SJSA1 (cell line): ENCODE measurements at places on chromosomes 5 and 9. TPM values are rescaled to one million over a fixed set of nuclear protein-coding genes. Genes with fewer than 3 reads are reported as not detected.
A peak's percentile ranks its signal among the peaks of the same experiment; 100 is the strongest.

Gene IGFBPL1
- total RNA-seq = 1.7 and 9.1 TPM in 2 replicates

Gene FBXL7
- total RNA-seq = 10.4 and 14.6 TPM in 2 replicates

Gene S1PR3
- 12.5 and 25.8 TPM in 2 replicates for total RNA-seq

Gene FAM200C
- 5.0 and 5.5 TPM in 2 replicates for total RNA-seq

Gene AJM1
- total RNA-seq = 0.11 and 0.16 TPM in 2 replicates

Gene APBB3
- 12.0 and 16.2 TPM in 2 replicates for total RNA-seq

Gene FOXI1
- total RNA-seq = not detected in 2 replicates

Gene SLC28A3
- 0.11 and 0.13 TPM in 2 replicates for total RNA-seq

Gene TRIM7
- total RNA-seq = 28.0 and 45.2 TPM in 2 replicates

DNA sequence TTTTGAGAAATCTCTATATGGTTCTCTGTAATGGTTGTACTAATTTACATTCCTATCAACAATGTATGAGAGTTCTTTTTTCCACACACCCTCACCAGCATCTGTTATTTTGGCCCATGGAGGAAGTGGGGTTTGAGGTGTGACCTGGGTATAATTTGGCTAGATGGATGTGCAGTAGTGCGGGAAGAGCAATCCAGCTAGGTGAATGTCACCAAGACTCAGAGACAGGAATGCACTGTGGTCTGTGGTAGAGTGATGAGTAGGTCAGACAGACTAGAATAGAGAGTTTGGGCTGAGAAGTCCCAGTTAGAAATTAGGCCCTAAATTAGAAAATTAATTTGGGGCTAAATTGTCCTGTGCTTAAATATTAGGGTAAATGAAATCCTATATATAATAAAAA lies 32.8 kb upstream of the PIP5K1B start:
- no peak for DNase-seq

GRCh38 chr9:37309136-37309535 lies 113.4 kb upstream of the GRHPR start:
- DNase-seq = no peak

- no peak for DNase-seq
These were observed 20.5 kb upstream of the NDFIP1 start for GRCh38 chr5:142087920-142088679.

- DNase-seq = no peak
These were observed 10.9 kb downstream of the MAMDC2 start for GRCh38 chr9:70054521-70054920.

DNA sequence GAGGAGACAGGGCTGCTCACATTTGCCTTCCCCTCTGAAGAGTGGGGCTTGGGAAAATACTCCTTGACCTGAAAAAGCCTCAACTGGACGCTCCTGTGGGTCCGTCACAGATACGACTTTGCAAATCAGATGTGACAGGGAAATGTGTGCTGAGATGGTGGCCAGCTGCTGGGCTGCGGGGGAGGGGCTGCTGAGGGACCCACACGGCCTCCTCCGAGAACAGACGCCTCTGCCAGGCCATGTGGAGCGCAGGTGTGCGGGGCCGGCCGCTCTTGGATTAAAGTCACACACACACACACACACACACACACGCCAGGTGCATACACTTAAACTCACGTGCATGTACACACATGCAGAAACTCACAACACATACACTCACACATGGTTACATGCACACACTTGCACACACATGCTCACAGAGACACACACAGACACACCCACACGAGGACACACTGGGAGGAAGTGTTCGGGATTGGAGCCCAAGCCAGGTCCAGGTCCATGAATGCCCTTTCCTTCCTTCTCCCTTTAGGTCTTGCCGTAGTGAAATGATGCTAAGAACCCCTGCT lies 167.4 kb downstream of the GAPVD1 start:
- no peak for DNase-seq

DNA sequence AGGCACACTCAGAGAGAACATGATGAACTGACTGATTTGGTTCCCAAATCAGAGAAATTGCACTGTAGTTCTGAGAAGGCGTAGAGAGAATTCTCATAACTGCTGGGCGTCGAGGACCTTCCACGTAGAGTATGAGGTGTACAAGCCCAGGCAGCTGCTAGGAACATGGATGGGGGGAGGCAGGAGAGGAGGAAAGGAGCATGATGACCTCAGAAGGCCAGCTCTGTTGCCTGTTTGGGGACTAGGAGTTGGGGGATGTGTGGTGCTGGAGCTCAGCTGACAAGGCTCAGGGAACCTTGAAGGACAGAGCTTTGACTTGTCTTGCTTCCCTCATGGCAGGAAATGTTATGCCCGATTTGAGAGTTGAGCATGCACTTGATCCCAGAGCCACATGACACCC lies 485.4 kb downstream of the IRX1 start:
- DNase-seq = no peak

DNA sequence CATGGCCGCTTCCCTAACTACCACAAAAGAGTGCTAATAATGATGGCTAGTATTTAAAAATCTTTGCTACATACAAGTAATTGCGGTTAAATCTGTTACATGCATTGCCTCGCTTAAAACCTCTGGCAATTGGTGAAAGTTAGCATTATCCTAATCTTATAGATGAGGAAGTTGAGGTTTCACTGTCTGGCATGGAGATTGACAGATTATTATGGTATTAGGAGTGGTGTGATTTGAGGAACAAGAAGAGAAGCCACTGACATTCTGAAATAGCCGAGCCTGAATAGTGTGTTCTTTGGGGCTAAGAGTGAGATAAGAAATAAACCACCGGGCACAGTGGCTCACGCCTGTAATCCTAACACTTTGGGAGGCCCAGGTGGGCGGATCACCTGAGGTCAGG lies 45.3 kb upstream of the DPYSL3 start:
- DNase-seq = no peak

- DNase-seq = no peak
These were observed 12.1 kb downstream of the CDHR2 start for GRCh38 chr5:176561259-176561658.

GRCh38 chr5:175748650-175749049 lies 90.8 kb downstream of the HRH2 start:
- peak; percentile 30 for DNase-seq

DNA sequence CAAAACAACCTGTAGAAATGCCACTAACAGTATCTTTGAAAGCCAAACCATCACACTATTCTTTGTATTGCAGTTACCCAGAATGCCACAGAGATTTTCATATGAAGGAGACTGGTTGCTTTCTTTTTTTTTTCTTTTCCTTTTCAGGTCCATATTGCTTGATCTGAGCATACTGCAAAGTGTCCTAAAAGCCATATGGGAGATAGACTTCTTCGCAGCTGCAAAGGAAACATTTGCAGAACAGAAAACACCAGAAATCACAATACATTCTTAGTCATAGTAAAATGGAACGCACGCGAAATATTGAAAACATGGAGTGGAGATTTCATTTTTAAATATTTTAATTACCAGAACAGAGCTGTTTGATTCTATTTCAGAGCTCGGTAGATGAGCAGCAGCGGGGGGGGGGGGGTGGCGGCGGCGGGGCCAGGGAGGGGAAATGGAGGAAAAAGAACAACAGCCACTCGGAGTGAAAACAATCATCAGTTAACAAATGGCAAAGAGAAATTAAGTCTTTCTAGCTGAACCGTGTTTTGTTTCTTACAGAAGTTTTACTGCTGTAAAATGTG lies 284.1 kb downstream of the NFIB start:
- DNase-seq = no peak

DNA sequence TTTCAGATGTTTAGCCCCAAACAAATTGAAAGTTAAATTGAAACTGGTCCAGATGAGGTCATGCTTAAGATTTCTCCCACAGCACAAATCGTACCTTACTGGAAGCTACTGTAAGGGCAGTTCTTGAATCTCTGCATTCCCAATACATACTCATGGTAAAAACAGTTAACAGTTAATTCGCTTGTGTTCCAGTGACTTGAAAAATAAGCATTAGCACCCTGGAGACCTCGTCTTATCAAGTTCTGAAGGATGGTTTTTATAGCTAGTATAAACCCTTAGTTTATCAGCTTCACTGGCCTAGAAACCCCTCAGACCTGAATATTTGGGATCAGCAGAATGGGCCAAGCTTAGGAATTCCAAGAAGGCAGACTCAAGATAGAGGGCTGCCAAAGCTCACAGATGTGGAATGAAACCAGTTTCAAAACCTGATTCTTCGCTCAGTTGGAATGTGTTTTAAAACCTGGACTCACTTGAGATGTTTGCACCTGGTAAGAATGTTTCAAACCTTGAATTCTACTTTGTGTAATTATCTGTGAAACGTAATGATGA lies 103.6 kb downstream of the C9orf152 start:
- DNase-seq = no peak

GRCh38 chr5:39254671-39255070 lies 35.3 kb upstream of the FYB1 start:
- DNase-seq = no peak

DNA sequence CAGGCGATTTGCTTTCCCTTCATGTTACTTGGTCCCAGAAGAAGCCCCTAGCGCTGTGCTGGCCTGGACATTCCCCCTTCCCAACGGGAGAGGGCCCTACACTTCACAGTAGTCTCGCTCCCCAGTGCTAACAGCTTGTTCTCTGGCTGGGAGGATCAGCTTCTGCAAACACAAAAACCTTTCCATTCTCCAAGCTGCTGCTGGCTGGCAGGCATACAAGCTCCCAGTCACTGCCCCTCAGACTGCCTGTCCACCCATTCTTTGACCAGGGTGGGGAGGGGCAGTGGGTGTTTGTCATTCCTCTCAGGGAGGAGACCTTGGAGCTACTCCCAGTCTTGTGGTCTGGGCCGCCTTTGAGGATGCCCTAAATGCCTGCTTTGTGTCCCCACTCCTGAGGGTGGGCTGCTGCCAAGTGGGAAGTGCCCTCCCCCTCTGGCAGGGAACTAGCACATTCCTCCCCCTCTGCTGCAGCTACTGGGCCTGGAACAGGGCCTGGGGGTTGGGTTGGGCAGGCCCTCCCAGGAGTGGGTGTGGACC lies 20.8 kb downstream of the ENHO start:
- DNase-seq = peak; percentile 19

GRCh38 chr5:126166368-126166767 lies 256.8 kb upstream of the GRAMD2B start:
- no peak for DNase-seq

GRCh38 chr5:42989190-42989589 lies 50.9 kb downstream of the ANXA2R start:
- DNase-seq = no peak

DNA sequence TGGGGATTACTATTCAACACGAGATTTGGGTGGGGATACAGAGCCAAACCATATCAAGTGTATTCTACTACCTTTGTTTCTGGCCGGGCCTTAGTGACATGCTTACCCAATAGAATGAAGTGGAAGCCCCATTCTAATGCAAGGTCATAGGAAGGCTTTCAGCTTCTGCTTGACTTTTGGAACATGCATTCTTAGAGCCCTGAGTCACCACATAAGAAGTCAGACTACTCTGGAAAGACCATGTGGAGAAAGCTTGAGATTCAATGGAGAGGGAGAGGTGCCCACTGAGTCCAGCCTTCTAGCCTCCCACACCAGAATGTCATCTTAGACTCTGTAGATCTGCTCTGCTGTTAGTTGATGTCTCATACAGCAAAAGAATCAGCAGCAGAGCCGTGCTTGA lies 155.7 kb upstream of the FBN2 start:
- DNase-seq = no peak

DNA sequence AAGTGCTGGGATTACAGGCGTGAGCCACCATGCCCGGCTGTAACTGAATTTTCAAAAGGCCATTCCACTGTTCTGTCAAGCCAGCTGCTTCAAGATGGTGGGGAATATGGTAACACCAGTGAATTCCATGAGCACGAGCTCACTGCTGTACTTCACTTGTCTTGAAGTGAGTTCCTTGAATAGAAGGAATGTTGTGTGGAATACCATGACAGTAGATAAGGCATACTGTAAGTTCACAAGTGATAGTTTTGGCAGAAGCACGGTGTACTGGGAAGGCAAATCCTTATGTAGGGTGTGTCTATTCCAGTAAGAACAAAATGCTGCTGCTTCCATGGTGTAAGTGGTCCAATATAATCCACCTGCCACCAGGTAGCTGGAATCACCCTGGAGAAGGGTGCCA lies 6.6 kb upstream of the PRXL2C start:
- DNase-seq = no peak

DNA sequence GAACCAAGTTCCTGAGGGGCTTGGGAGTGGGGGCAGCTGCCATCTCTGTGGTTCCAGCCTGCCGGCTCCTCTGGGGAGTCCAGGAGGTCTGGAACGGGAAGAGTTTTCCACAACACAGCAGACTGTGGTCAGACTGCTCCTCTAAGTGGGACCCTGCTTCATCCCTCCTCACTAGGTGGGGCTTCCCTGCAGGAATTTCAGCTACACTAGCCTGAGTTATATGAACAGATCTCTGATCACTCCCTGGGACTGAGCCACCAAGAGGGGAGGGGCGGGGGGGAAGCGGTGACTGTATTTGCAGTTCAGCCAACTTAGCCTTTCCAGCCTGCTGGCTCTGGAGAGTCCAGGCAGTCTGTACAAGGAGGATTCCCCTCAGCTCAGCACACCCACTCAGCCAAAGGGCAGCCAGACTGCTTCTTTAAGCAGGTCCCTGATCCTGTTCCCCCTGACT lies 19.4 kb downstream of the DTWD2 start:
- no peak for DNase-seq

DNA sequence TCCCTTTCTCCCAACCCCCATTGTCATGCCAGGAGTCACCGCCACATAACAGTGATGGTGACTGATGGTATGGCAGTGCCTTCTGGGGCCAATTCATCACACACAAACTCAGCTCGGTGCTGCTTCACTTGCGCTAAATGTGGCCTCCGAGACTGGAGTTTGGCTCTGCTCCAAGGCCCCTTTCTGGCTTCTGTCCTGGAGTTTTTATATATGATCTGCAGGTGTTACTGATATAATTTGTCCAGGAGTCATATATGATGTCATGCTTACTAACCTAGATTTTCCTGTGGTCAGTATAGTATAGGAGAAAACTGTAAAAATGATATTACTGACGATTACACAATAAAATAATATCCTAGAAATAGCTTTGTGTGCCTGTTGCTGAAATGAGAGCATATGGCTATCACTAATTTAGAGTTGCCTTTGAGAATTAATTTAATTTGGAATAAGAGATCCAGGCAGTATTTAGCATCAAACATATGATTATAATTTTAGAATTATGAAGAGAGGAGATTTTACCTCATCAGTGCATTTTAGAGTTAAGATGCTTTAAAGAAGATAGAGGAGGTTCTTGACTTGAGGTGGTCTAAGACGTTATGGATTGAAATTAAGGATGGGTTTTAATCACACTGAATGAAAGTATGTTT lies 334.1 kb upstream of the CD180 start:
- DNase-seq = no peak

- no peak for DNase-seq
These were observed 675.2 kb upstream of the WWC1 start for GRCh38 chr5:167616043-167616890.

GRCh38 chr5:141765896-141766551 lies 84.0 kb upstream of the ARAP3 start:
- DNase-seq = no peak

- DNase-seq = no peak
These were observed 4.6 kb downstream of the SEMA6A start for GRCh38 chr5:116569999-116570398.

- DNase-seq = peak; percentile 83
These were observed 2.6 kb downstream of the GLIS3 start for GRCh38 chr9:4297151-4297785.

DNA sequence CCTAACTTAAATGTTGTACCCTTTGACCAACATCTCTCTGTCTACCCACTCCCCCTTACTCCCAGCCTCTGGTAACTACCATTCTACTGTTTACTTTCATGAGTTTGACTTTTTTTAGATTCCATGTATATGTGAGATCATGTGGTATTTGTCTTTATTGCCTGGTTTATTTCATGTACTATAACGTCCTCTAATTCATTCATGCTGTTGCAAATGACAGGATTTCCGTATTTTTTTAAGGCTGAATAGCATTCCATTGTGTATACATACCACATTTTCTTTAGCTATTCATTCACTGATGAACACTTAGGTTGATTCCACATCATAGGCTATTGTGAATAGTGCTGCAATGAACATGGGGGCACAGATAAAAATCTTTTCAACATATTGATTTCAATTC lies 11.8 kb upstream of the NDUFB6 start:
- DNase-seq = no peak
